Retinal pigment epithelial cell (primary cell): ENCODE measurements at places on chromosomes 16 and 17.

GRCh38 chr17:64410750-64411490 lies 20.3 kb upstream of the PECAM1 start:
- DNase-seq = no peak

DNA sequence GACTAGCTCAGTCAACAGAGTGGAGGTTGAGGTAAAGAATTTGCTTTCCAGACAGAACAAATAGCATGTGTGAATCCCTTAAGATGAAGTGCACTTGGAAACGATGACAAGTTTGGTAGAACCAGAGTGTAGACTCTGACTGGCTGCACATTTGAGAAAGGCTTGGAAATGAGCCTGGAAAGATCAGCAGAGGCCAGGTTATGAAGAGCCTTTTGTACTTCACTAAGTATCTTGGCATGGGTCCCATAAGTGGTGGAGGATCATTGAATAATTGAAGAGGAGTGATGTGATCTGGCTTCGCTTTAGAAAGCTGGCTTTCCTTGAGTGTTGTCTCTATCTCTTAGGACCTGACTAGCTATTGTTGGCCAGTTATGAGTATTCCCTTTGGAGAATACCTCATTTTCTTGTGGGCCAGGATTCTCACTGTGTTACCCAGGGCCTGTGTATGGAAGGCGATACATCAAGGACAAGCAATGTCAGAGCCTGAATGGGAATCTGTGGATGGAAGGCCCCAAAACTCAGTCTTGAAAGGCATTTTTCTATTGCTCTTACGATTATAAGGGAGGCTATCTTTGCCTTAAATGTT lies 329.8 kb downstream of the UTP18 start:
- no peak for DNase-seq

DNA sequence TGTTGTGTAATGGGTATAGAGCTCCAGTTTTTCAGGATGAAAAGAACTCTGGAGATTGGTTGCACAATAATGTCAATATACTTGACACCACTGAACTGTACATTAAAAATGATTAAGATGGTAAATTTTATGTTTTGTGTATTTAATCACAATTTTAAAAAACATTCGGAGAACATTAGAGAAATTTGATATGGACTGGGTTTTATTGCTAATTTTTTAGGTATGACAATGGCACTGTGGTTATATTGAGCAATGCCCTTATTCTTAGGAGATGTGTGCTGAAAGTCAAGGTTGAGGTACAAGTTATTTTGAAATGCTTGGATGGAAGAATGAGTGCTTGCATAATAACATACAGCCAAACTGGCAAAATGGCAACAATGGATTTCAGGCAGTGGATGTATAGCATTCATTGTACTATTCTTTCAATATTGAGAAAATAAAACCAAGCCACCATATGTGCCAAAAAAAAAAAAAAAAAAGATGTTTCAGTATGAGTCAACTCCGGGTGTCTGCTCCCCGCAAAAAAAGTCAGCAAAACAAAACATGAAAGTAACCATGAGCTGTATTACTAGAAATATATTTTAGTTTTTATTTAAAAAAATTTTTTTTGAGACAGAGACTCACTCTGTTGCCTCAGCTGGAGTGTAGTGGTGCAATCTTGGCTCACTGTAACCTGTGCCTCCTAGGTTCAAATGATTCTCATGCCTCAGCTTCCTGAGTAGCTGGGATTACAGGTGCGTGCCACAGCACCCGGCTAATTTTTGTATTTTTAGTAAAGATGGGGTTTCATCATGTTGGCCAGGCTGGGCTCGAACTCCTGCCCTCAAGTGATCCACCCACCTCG lies 19.8 kb downstream of the HOXB1 start:
- DNase-seq = no peak

DNA sequence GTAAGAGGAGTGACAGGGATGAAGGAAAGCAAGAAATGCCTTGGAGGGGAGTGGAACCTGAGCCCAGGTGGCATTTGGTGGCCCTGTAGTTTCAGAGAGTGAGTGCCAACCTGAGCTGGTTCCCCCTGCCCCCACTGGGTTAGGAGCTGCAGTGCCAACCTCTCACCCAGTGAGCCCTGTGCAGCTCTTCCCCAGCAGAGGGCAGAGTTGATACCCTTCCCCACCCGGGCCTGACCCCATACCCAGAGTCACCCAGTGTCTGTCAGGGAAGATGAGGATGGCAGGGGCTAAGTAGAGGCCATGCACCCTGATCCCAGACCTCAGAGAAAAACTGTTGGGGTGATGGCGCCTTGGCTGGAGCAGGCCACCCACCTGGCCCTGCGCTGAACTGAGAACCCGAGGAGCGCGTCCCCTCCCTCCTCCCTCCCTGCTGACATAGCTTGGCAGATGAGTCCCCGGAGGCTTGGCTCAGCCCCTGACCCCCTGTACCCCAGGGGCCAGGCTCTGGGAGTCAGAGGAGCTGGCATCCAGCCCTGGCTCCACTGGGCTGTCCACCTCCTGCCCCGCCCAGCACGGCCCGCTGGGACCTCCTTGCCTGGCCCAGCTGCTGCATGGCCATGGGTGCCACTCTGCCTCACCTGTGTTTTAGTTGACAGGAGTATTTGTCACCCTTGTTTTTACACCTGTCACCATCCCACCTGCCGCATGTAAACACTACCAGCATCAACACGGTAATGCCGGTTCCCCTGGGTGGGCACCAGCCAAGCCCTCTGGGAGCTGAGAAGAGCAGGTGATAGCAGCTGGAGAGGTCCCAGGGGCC lies 113.9 kb downstream of the AMFR start:
- no peak for DNase-seq

DNA sequence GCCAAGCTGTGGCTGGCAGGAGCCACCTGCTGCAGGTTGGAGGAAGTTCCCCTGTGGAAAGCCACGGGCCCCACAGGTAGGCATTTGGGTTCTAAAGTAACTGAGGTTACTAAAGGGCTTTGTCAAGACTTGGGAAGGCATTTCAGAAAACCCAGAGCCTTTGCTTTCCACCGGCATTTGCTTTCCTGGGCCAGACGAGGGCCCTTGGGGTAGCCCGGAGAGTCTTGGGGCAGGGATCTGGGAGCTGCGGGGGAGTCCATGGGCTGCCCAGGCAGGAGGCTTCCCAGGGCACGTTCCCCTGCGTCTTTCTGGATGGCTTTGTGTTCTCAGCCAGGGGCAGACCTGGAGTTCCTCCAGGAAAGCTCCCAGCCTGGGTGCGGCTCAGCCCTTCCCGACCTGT lies 43.5 kb downstream of the JPH3 start:
- DNase-seq = no peak
